IPS DF 6.9 (cell line): ENCODE measurements at places on chromosomes 4 and X.

DNA sequence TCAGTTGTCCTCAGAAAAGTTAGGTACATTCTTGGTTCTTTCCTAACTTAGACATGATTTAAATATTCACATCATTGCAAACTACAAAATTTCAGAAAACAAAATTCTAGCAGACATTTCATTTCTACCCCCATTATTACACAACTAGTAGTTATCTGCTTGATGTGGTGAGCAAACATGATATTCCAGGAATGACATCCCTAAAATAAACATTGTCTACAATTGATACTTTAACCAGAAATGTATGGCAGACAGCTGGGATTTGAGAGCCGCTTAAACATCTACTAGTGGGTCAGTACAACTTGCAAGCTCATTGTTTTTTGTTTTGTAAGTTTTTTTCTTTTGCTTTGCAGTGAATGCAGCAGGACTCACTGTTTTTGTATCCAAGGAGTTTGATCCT, 32.1 kb upstream of the AMBN start:
- no peak for DNase-seq

- DNase-seq = no peak
Measured at GRCh38 chrX:150577174-150577573, 8.8 kb downstream of the MTM1 start.

DNA sequence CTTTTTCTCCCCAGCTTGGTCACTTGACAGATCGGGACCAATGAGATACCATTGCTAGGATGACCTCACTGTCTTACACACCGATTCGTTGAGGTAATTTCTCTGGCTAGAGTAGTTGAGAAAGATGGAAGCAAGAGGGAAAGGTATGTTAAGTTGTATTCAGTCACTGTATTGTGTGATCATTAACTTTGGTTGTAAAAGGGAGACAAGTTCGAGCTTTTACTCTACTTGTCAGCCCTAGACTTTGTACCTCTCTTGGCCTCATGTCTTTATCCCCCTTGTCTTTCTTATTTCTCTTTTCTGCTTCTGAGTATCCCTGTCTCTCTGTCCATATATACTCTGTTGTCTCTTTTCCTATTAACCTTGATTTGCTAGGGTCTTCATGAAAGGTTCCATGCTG, 15.5 kb downstream of the FMR1 start:
- DNase-seq = no peak

DNA sequence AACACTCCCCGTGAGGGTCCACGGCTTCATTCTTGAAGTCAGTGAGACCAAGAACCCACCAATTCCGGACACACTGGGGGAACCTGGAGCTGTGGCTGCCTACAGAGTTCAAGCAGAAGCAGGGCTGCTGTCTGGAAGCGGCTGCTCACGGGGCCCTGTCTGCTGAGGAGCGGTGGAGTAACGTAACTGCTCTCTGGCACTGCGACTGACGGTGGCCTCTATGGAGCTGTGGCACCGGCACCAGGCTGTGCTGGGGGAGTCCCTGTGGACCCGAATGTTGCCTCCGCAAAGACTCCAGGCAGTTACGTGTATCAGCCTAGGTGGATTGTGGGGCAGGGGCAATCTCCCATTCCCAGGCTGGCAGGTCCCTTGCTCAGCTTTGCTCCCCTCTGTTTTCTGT, 703.3 kb upstream of the FRG1 start:
- DNase-seq = no peak

GRCh38 chrX:9301836-9302235, 163.0 kb upstream of the TBL1X start:
- DNase-seq = no peak

GRCh38 chr4:119031218-119031617, 104.4 kb upstream of the MYOZ2 start:
- DNase-seq = no peak

- DNase-seq = no peak
Measured at GRCh38 chrX:7580127-7580526, 262.8 kb upstream of the VCX start.

GRCh38 chrX:21885568-21885967, 29.8 kb downstream of the YY2 start:
- DNase-seq = no peak
